ENCODE measurements at places on chromosomes 13 and 19.

DNA sequence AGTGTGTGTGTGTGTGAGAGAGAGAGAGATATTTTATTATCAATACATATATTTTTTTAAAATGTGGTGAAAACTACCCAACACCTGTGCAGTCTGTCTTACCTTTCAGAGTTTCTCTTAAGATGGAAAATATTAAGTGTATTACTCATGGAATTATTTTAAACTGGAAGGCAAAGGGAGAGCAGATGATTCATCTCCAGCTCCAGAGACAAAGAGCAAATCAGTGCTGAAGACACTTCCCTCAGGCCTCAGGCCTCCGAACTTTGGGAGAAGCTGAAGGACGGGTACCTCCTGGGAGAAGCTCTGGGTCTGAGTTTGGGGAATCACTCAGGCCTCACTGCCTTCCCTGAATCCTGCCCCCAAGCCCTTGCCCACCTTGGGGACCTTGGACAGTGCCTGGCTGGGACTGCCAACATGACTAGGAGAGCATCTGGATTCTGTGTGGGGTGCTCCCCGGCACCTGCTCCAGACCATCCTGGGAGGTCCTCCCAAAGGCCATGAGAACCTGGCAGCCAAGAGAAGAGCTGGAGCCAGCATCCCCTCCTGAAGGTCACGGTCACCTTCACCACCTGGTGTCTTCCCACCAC lies 170.4 kb upstream of the UBL3 start:
- no peak for DNase-seq

DNA sequence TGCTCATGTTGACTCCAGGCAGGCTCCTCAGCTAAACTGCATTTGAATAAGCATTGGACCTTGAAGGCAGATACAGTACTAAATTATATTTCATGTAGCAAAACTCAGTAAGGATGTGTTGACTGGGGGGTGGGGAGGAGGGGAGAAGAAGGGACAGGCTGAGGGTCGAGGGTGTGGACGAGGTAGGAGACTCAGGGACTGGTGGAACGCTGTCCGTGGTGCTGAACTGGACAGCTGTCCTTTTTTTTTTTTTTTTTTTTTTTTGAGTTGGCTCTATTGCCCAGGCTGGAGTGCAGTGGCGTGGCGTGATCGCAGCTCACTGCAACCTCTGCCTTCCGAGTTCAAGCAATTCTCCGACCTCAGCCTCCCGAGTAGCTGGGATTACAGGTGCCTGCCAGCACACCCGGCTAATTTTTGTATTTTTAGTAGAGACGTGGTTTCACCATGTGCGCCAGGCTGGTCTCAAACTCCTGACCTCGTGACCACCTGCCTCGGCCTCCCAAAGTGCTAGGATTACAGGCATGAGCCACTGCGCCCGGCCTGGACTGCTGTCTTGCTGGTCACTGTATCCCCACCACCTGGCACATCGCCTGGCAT lies 33.2 kb upstream of the CASP14 start:
- DNase-seq: no peak

GRCh38 chr19:48443256-48443655 lies 2.5 kb upstream of the GRWD1 start:
- no peak for DNase-seq

GRCh38 chr13:109899316-109899715 lies 112.9 kb upstream of the IRS2 start:
- no peak for DNase-seq

DNA sequence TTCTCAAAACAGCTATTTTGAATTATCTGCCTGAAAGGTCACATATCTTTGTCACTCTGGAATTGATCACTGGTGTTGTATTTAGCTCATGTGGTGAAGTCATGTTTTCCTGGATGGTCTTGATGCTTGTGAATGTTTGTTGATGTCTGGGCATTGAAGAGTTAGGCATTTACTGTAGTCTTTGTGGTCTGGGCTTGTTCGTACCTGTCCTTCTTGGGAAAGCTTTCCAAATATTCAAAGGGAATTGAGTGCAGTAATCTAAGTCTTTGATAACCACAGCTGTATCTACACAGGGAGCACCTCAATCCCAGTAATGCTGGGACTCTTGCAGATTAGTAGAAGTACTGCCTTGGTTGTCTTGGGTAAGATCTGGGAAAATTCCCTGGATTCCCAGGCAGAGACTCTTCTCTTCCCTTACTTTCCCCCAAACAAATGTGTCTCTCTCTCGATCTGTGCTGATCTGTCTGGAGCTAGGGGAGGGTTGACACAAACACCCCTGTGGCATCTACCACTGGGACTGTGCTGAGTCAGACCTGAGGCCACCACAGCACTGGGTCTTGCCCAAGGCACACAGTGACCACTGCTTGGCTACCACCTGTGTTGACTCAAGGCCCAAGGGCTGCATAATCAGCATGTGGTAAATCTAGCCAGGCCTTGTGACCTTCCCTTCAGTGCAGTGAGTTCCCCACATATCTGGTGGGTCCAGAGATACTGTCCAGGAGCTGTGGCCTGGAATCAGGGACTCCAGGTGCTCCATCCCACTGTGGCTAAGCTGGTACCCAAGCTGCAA lies 5.5 kb upstream of the CYP4F3 start:
- no peak for DNase-seq

DNA sequence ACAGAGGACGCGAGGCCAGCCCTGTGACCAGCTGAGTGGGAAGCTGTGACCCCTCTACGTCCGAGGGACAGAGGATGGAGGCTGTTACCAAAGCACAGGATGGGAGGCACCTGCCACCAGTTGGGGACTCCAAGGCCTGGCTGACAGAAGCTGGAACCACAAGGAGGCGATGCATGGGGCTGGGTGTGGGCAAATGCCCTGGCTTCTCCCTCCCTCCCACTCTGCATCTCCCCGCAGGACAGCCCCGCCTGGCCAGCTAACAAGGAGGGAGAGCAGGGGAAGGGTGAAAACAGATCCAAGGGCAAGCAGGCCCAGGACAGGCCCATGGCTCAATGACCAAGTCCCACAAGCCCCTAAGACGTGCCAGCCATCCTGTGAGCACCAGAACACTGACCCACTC lies 28.6 kb downstream of the AKT2 start:
- DNase-seq: no peak

- no peak for DNase-seq
Observed at GRCh38 chr19:41991025-41991424, 3.0 kb downstream of the ATP1A3 start.

DNA sequence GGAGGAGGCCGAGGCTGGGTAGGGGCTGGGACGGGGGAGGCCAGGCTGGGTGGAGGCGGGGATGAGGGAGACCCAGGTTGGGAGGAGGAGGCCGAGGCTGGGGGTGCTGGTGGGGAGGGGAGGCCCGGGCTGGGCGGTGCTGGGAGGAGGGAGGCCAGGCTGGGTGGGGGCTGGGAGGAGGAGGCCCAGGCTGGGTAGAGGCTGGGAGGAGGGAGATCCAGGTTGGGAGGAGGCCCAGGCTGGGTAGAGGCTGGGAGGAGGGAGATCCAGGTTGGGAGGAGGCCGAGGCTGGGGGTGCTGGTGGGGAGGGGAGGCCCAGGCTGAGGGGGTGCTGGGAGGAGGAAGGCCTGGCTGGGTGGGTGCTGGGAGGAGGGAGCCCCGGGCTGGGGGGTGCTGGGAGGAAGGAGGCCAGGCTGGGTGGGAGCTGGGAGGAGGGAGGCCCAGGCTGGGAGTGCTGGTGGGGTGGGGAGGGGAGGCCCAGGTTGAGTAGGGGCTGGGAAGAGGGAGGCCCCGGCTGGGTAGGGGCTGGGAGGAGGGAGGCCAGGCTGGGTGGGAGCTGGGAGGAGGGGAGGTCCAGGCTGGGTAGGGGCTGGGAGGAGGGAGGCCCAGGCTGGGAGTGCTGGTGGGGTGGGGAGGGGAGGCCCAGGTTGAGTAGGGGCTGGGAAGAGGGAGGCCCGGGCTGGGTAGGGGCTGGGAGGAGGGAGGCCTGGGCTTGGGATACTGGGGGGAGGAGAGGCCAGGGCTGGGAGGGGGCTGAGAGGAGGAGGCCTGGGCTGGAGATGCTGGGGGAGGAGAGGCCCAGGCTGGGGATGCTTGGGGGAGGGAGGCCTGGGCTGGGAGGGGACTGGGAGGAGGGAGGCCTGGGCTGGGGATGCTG lies 10.7 kb downstream of the TPGS1 start:
- DNase-seq: no peak

DNA sequence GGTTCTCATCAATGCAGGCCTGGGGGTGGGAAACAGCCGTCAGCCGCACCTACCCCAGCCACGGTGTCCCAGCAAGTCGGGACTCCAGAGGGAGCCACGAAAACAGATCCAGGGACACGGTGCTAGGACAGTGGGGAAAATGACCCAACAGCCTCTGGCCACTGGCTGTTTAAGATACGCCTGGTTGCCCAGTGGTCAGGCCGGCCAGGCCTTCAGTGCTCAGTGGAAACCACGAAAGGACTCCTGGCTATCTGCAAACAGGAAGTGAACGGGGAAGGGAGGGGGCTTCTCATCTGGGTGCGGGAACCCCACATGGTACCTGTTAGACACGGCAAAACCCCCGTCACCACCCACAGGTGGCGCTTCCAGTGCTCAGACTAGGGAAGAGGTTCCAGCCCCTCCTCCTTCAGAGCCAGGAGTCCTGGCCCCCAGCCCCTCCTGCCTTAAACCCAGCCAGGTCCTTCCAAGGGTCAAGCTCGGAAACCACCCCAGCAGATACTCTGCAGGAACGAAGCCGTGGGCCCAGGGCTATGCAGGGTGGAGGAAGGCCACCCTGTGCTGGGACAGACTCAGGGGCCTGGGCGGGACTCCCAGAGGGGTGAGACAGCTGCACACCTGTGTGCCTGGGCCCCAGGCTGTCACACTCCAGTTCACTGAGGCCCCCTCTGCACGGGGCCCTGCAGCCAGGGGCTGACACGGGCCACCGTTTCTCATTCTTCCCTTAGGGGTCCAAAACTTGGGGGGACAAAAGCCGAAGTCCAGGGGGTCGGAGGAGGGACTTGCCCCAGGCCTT lies 4.5 kb downstream of the PPP1R12C start:
- DNase-seq: no peak

DNA sequence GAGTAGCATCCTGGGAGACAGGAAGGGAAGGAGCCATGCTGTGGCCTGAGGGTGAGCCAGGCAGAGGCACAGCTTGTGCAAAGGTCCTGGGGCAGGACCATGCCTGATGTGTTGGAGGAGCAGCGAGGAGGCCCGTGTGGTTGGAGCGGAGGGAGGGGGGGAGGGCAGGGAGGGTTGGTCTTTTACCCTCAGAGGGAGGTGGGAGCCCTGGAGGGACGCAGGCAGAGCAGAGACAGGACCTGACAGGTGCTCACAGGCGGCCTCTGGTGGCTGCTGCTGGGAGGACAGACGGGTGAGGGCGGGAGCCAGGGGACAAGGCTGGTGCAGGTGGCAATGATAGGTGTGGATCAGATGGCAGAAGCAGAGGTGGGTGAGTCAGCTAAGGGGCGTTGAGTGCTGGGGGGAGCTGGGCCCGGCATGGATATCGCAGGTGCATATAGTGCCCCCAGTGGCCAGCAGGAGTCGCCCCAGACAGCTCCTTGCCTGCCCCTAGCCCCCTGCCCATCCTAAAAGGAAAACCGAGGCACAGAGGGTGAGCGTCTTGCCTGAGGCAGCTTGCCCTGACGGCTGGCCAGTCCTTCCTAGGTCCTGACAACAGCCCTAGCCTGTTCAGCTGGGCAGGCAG lies 9.8 kb upstream of the GNA15 start:
- peak; percentile 17 for DNase-seq

- DNase-seq: no peak
Observed at GRCh38 chr13:95367309-95367843, 66.1 kb upstream of the ABCC4 start.

DNA sequence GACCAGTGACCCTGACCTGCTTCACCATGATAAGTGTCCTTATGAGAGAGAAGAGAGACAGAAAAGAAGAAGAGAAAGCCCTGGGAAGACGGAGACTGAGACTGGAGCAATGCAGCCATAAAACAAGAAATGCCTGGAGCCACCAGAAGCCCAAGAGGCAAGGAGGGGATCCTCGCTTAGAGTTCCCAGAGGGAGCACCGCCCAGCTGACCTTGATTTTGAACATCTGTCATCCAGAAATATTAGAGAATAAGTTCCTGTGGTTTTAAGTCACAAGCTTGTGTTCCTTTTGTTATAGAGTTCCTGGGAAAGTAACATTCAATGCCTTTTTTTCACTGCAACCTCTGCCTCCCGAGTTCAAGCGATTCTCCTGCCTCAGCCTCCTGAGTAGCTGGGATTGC lies 20.2 kb downstream of the CERS1 start:
- no peak for DNase-seq
